ENCODE measurements at places on chromosomes 5 and 9.

GRCh38 chr9:95726756-95727155 is 148.7 kb upstream of the ERCC6L2 start:
- H3K4me3 ChIP-seq: no peak overlapping the region
- no peaks in the 10 kb centered on the region for H3K36me3 ChIP-seq
- H3K27ac ChIP-seq: no peak overlapping the region
- no peaks in the 10 kb centered on the region for H3K27me3 ChIP-seq

DNA sequence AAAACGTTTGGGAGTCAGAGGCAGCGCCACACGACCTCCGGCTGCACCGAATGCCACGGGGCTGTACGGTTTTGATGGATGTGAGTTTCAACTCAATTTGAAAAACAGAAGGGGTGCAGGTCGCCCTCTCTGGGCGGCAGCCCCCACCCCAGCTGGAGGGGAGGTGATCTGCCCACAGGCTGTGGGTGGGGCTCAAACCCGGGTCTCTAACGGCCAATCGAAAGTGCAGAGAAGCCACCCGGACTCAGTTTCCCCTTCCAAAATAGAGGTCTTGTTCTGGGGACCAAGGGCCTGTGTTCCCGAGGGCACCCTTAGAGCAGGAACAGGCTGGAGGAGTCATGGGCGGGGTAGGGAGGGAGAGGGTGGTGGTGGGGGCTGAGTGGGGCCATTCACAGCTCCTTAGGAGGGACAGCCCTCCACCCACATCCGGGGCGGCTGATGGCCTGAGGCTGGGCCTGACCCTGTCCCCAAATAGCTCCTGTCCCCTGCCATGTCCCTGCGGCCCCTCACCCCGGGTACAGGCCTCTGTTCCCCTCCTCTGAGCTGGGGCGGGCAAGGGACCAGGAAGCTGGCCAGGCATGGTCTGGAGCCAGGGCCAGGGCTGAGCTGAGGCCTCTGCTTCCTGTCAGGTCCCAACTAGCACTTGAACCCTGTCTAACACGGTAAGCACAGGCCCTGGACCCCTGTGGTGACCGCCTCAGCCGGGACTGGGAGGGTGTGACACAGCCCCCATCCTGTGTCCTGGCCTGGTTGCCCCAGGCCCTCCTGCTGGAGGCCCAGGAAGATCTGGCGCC is 22.6 kb upstream of the NOTCH1 start:
- H3K4me1 ChIP-seq: peaks cover 68% of the 10 kb centered on the region
- H3K27me3 ChIP-seq: no peaks in the 10 kb centered on the region

DNA sequence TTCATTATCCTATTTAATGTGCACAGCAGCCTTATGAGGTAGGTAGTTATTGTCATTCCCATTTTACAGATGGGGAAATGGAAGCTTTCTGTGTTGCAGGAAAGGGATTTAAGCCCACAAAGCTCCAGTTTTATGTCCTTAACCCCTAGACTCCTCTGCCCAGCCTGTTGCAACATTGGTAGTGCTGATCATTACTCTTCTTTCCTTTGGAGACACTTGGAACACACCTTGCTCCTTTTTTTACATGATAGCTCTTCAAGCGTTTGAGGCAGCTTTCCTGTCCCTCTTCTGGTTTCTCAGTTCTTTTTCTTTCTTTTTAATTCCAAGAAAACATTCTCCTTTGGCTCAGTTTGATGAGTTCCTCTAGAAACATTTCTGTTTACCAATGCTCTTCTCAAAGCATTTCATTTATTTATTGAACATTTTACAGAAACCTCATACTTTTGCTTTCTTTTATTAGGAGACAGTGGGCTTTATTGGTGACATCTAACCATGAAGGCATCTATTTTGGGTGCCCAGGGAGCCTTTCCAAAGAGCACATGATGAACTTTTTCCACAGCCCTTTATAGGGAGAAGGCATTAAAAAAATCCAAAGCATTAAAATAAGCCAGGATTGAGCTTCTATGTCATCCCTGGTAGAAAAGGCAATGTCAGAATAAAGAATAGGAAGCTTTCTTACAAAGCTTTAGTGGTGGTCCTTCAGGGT is 218.0 kb downstream of the TMEM38B start:
- no peaks in the 10 kb centered on the region for H3K27me3 ChIP-seq
- H3K27ac ChIP-seq: peak overlapping the region; percentile 51
- H3K4me3 ChIP-seq: no peak overlapping the region
- peaks cover 11% of the 10 kb centered on the region for H3K4me1 ChIP-seq
- no peaks in the 10 kb centered on the region for H3K36me3 ChIP-seq

GRCh38 chr5:166845044-166845443 is 1446.4 kb upstream of the WWC1 start:
- no peaks in the 10 kb centered on the region for H3K36me3 ChIP-seq
- H3K4me3 ChIP-seq: no peak overlapping the region
- H3K27me3 ChIP-seq: no peaks in the 10 kb centered on the region
- no peaks in the 10 kb centered on the region for H3K4me1 ChIP-seq
- no peak for DNase-seq
- H3K27ac ChIP-seq: no peak overlapping the region

DNA sequence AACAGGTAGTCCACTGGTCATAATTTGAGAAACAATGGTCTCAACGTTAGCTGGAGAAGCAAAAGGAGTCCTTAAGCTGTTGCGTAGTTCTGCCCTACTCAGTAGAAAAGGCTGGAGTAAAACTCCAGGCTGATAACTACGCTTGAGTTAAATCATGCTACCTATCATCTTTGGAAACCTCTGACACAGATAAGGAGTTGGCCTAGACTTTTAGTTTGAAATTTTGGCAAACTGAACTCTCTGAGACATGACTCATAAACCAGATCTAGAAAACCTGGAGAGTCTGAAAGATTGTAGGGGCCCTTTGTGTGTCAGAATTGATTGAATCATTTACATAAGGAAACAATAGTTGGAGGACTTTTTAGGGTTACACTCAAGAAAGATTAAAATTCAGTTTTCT is 26.3 kb downstream of the NMUR2 start:
- DNase-seq: no peak
- no peaks in the 10 kb centered on the region for H3K4me1 ChIP-seq
- no peak overlapping the region for H3K27ac ChIP-seq
- no peak overlapping the region for H3K4me3 ChIP-seq
- H3K27me3 ChIP-seq: no peaks in the 10 kb centered on the region

GRCh38 chr5:170357955-170358444 is 31.2 kb downstream of the KCNMB1 start:
- DNase-seq: no peak
- no peaks in the 10 kb centered on the region for H3K27me3 ChIP-seq
- H3K4me1 ChIP-seq: no peaks in the 10 kb centered on the region
- H3K27ac ChIP-seq: no peak overlapping the region
- H3K4me3 ChIP-seq: no peak overlapping the region
- no peaks in the 10 kb centered on the region for H3K36me3 ChIP-seq

- H3K27me3 ChIP-seq: no peaks in the 10 kb centered on the region
- H3K27ac ChIP-seq: no peak overlapping the region
- no peak for DNase-seq
Observed at GRCh38 chr5:156241266-156241665, 85.7 kb upstream of the SGCD start.

DNA sequence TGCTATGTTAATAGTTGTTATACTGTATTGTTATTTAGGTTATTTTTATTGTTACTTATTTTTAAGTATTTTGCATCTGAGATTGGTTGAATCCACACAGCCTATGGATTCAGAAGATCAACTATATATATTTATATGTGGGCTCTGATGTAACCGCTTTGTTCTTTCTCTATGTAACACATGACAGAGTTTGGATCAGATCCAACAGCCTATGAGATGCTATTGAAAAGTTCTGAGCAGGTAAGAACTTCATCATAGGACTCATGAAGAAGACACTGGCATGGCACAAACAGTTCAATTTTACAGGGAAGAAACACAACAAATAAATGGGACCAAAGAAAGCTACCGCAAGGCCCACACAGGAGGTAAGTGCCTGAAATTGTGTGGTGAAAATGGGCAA is 93.4 kb downstream of the GNAQ start:
- no peaks in the 10 kb centered on the region for H3K27me3 ChIP-seq
- H3K27ac ChIP-seq: no peak overlapping the region
- no peak for DNase-seq
- H3K4me3 ChIP-seq: no peak overlapping the region
- peaks cover under 1% of the 10 kb centered on the region for H3K4me1 ChIP-seq
- no peaks in the 10 kb centered on the region for H3K36me3 ChIP-seq

DNA sequence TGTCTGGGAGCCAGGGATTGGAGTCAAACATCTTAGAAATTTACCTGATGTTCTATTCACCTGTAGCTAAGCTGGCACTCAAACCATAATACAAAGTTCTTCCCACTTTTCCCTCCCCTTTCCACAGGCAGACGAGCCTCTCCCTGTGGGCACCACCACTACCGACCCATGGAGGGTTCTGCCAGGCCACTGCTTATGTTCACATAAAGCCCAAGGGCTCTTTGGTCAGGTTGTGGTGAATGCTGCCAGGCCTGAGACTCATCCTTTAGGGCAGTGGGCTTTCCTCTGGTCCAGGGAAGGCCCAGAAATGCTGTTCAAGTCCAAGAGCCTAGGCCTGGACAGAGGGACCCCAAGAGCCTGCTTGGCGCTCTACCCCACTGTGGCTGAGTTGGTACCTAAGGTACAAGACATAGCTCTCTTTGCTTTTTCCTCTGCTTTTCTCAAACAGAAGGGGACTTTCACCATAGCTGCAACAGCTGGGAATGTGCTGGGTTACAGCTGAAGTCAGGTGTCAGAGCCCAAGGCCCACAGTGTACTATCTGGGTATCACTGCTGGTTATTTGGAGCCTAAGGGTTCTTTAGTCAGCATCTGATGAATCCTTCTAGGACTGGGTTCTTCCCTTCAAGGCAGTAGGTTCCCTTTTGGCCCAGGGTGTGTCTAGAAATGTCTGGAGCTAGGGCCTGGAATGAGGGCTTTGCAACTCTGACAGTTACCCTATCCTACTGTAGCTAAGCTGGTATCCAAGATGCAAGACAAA is 620.1 kb downstream of the TLE1 start:
- H3K27me3 ChIP-seq: no peaks in the 10 kb centered on the region
- H3K36me3 ChIP-seq: no peaks in the 10 kb centered on the region
- DNase-seq: no peak
- H3K27ac ChIP-seq: no peak overlapping the region
- peaks cover 4% of the 10 kb centered on the region for H3K4me1 ChIP-seq

GRCh38 chr9:33182519-33182918 is 15.4 kb upstream of the B4GALT1 start:
- H3K4me3 ChIP-seq: no peak overlapping the region
- H3K36me3 ChIP-seq: no peaks in the 10 kb centered on the region
- H3K27me3 ChIP-seq: no peaks in the 10 kb centered on the region
- H3K27ac ChIP-seq: no peak overlapping the region
- H3K4me1 ChIP-seq: peaks cover 49% of the 10 kb centered on the region

- no peaks in the 10 kb centered on the region for H3K36me3 ChIP-seq
- H3K27me3 ChIP-seq: no peaks in the 10 kb centered on the region
- H3K4me1 ChIP-seq: peaks cover 36% of the 10 kb centered on the region
- no peak for DNase-seq
- H3K4me3 ChIP-seq: no peak overlapping the region
Observed at GRCh38 chr9:35660966-35661415, 2.9 kb downstream of the CCDC107 start.

GRCh38 chr5:171989276-171989675 is 17.2 kb downstream of the FBXW11 start:
- H3K36me3 ChIP-seq: no peaks in the 10 kb centered on the region
- peaks cover 37% of the 10 kb centered on the region for H3K4me1 ChIP-seq
- H3K4me3 ChIP-seq: no peak overlapping the region
- no peak overlapping the region for H3K27ac ChIP-seq
- H3K27me3 ChIP-seq: no peaks in the 10 kb centered on the region

DNA sequence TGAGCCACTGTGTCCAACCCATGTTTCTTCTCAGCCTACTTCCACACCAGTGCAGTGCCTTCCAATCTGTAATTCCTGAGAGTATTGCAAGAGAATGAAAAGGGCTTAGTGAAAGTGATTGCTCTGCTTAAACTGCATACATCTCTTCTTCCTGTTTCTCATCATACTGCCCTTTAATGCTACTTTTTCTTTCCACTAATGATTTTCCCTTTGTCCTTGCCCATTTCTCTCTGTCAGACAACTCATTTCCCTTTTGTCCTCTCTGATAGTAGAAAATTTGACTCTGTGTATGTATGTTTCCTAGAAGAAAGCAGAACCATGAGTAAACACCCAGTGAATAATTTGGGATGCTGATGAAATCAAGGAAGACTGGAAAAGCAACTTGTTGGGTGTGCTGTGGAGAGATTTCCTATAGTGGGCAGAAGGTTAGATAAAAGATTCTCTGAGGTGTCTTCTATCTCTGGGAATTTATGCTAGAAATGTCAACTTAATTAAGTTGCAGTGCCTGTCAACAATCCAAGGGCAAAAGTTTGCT is 102.2 kb upstream of the CHD1 start:
- H3K27ac ChIP-seq: no peak overlapping the region
- peaks cover 14% of the 10 kb centered on the region for H3K4me1 ChIP-seq
- no peak for DNase-seq

GRCh38 chr5:61933787-61934626 is 372.0 kb upstream of the KIF2A start:
- H3K27me3 ChIP-seq: no peaks in the 10 kb centered on the region
- no peaks in the 10 kb centered on the region for H3K4me1 ChIP-seq
- H3K4me3 ChIP-seq: no peak overlapping the region
- no peaks in the 10 kb centered on the region for H3K36me3 ChIP-seq
- H3K27ac ChIP-seq: no peak overlapping the region
- no peak for DNase-seq

GRCh38 chr5:117856713-117857112 is 1131.6 kb downstream of the DTWD2 start:
- no peaks in the 10 kb centered on the region for H3K27me3 ChIP-seq
- no peaks in the 10 kb centered on the region for H3K4me1 ChIP-seq
- no peak for DNase-seq
- H3K4me3 ChIP-seq: no peak overlapping the region
- H3K36me3 ChIP-seq: no peaks in the 10 kb centered on the region

DNA sequence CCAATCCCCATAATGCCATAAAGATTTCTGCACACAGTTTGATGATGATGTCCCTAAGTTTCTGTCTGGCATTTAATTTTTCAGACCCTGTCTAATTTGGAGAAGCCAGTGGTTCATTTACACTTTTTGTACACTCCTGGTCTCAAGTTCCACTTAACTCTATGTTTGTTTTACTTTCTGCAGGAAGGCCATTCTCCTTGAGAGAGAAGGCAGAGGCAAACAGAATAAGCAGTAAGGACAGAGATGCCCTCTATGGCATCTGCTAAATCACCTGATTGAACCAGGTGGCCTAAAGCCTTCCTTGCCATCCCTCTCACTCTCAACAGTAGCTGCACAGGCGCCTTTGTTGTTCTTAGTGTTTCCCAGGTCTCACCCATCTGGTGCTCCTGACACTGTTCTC is 86.1 kb upstream of the LRRTM2 start:
- H3K27ac ChIP-seq: no peak overlapping the region
- no peaks in the 10 kb centered on the region for H3K36me3 ChIP-seq
- no peaks in the 10 kb centered on the region for H3K27me3 ChIP-seq
- no peak for DNase-seq
